ENCODE measurements at places on chromosomes 5 and 9. TPM values are rescaled to one million over a fixed set of nuclear protein-coding genes. Genes with fewer than 3 reads are reported as not detected.

GRCh38 chr5:78783434-78784130, 135.0 kb upstream of the LHFPL2 start:
- no peak for DNase-seq

GRCh38 chr9:101479338-101480030, 43.9 kb upstream of the ALDOB start:
- DNase-seq, result no peak

GRCh38 chr5:143304836-143305475, 98.5 kb downstream of the NR3C1 start:
- no peak for DNase-seq

The TAS2R1 gene
- polyA plus RNA-seq, result 0.09 TPM

DNA sequence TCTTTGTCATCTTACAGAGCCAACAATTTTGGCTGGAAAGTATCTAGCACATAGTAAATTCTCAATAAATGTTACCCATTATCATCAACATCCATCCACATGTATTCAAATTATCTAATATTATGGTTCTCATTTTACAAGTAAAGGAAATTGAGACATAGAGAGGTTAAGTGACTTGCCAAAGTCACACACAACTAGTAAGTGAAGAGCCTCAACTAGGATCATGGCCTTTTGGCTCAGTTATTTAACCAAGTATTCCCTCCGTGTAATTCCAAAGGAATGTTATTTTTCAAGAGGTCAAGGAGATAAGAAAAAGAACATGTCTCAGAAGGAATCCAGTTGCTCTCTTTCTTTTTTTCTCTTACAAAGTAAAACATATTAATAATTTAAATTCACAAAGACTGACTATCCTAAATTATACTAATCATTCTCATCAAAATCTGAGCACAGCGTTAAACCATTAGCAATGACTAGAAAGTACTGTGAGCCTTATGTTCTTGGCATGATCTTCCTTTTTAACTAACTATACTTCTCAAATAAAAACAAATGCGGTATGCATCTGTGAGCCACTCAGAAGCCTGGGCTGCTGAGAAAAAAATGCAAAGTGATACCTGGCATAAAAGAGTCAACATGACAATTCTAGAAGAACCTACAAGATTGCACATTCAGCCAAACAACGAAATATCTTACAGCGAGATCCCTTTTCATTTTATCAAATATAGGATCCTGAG, 350.9 kb downstream of the GLIS3 start:
- DNase-seq, result no peak

- no peak for DNase-seq
Observed at GRCh38 chr5:92560698-92561401, 1020.2 kb downstream of the NR2F1-AS1 start.

The GNA14 gene
- polyA plus RNA-seq, result 0.11 TPM

The IL7R gene
- polyA plus RNA-seq, result 36.5 TPM

DNA sequence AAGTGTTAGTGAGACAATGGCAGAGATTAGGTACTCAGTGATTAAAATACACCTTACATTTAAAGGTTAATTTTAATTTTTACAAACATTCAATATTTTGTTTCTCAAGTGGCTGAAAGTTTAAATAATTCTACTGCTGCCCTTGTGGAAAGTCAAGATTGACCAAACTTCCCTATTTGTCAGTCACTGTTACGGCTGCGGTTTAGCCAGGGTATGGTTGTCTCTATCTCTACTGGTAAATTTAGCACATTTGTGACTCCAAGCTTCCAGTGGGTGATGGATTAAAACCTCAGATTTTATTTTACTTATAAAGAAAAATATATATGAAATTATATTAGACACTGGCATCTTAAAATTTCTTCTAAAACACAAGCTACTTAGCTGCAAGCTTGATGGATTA, 368.4 kb downstream of the CDH18 start:
- no peak for DNase-seq

DNA sequence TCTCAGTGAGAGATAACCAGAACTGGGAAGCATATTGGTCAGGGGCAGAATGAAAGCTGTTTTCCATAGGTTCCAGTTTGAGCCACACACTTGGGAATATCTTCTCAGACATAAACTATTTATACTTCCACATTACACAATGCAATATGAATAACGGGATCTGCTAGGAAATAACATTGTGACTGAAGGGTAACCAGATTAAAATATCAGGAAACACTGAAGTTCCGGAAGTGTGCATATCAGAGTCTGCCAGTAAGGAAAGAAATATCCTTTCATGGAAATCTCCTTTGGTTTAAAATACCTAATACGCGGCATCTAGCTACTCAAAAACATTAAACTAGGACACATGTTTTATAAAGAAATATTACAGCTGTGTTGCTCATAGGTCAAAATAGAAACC, 56.3 kb downstream of the ST8SIA4 start:
- no peak for DNase-seq

The SLC27A6 gene
- polyA plus RNA-seq, result 0.04 TPM

The PTGDS gene
- 9.6 TPM for polyA plus RNA-seq

DNA sequence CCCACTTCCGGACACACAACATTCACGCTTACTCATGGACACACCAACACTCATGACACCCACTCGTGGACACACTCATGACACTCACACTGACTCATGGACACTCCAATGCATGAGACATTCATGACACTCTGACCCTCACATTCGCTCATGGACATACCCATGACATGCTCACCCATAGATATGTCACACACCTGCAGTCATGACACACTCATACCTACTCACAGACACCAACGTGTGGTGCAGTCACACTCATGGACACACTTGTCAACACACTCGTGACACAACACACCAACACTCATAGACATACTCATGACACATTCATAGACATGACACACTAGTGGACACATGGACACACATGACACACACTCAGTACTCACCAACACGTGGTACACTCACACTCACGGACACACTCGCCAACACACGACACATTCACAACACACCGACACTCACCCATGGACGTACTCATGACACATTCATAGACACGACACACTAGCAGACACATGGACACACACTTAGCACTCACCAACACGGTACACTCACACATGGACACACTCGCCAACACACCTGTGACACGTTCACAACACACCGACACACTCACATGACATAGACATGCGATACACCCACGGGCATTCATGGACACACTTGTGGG, 73.4 kb downstream of the PHF2 start:
- DNase-seq, result no peak

DNA sequence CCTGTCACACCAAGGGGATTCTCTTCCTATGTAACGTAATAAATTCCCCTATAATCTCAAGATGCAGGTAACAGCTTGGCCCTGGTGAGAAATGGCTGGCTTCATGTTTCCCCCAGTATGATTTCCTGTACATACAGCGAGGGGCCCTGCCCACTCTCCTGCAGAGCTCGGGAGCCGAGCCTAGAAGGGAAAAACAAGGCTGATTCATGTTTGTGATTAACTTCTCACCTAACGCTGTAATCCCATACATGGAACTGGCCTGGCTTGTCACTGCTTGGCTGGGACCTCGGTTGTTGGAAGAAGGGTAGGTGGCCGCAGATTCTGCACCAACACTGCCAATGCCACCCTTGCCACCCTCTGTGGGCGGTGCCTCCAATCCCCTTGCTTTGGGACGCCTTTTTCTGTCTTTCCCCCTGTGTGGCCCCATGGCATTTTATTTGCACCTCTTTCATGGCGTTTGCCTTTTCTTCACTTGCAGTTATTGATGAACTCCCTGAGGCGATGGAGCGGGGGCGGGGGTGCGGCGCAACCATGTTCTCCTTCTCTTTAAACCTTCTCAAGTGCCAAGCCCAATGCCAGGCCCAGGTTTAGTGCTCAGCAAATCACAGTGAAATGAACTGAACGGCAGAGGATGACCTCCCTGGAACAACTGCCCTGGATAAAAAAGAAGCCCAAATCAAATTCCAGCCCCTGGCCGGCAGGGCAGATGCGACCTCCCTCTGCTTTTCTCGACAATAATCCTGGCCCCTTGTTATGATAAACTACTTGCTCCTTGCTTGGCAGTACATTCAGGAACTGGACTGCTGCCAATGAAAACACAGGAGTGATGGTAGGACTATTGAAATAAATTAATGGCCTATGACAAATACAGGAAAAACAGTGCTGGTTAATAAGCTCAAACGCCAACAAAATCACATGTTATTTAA, 108.1 kb downstream of the TMEM174 start:
- DNase-seq, result no peak

The HMCN2 gene
- under 0.01 TPM for polyA plus RNA-seq

DNA sequence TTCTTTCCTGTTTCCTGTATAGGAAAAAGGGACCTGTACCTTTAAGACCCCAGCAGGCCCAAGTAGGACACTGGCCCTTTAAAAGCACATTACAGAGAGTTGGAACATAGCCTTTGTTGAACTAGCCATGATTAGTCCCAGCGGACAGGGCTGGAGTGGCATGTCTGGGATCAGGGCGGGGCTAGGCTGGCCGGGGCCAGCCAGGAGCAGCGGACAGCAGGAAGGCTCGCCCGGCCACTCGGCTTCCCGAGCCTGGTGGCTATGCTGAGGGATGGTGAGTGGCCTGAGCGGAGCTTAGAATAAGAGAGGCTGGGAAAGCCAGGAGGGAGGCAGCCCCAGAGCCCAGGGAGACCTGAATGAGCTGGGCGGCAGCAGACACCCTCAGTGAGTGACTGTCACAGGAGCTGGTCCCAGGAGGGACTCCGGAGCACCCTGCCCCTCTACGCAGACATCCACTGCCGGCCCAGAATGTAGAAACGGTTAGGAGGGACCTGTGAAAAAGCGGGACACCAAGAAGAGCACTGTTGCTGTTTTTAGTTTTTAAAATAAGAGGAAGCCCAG, 92.1 kb downstream of the DAB2IP start:
- DNase-seq, result peak; percentile 55

GRCh38 chr9:36935332-36935731, 98.7 kb downstream of the PAX5 start:
- DNase-seq, result no peak

GRCh38 chr9:83280790-83281189, 217.8 kb upstream of the RASEF start:
- DNase-seq, result no peak

DNA sequence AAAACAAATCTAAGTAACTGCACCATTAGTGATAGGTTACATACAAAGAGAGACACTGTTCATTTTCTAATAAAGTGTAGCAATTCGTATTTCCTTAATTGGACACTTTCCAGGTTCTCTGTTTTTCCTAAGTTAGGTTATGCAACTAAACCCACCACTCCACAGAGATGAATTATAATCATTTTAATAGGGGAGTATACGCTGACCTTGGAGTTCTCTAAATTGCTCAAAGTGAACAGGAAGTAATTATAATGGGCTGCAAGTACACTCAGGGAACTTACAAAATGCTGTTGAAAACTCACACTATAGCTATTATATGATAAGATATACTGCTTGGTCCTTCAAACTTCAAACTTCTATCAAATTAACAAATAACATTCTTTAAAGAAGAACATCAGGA, 18.2 kb upstream of the ADCY2 start:
- no peak for DNase-seq

The MUSK gene
- polyA plus RNA-seq, result 0.58 TPM

The HEMGN gene
- not detected for polyA plus RNA-seq

GRCh38 chr5:172235827-172236736, 42.1 kb downstream of the EFCAB9 start:
- no peak for DNase-seq

- no peak for DNase-seq
Observed at GRCh38 chr5:79800979-79801827, 111.6 kb downstream of the CMYA5 start.

DNA sequence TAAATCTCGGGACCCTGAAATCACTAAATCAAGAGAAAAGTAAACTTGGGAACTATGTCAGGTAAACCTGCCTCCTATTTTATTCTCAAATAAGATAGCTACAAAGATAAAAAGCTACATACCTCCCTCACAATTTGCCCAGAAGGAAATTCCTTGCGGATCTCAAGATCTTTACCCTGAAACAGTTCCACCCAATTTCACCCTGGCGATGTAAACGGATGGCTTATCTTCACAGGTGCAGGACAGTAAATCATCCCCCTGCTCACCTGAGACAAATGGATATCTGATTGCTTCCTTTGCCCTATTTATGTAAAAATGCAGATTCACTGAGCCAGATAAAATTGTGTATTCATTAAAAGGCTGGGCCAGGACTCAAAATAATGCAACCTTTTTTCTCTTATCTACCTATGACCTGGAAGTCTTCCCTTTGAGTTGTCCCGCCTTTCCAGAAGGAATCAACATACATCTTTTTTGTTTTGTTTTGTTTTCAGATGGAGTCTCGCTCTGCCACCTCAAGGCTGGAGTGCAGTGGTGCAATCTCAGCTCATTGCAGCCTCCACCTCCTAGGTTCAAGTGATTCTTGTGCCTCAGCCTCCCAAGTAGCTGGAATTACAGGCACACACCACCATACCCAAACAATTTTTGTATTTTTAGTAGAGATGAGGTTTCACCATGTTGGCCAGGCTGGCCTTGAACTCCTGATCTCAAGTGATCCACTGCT, 13.8 kb downstream of the TMEM267 start:
- no peak for DNase-seq

The SPAAR gene
- 0.27 TPM for polyA plus RNA-seq

The TAF11L8 gene
- polyA plus RNA-seq, result not detected

GRCh38 chr5:146640285-146640896, 124.4 kb upstream of the GPR151 start:
- no peak for DNase-seq

DNA sequence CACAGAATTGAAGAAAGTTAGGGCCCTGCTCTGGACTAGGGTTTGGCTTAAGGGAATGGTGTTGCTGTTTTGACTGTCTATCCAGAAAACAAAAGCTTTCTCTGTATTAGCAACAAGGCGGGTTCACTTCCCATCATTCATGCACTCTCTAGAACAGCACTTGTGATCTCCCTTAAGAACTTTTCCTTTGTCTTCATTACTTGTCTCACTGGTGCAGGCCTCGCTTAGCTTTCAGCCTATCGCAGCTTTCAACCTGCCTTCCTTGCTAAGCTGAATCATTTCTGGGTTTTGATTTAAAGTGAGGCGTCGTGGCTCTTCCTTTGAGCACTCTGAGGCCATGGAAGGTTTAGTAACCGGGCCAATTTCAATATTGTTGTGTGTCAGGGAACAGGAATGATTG, 35.2 kb upstream of the LPCAT1 start:
- DNase-seq, result no peak

All from AG04450 (cell line).